Panc1 (cell line): ENCODE measurements at places on chromosomes 12 and 14. TPM values are rescaled to one million over a fixed set of nuclear protein-coding genes. Genes with fewer than 3 reads are reported as not detected.

Gene ABCC9
- 0.03 TPM for total RNA-seq

Gene SERPINA10
- total RNA-seq = 0.03 TPM

Gene PTGES3
- total RNA-seq = 339 TPM

Gene ERO1A
- total RNA-seq = 83.3 TPM

Gene ESR2
- total RNA-seq = not detected

Gene ATP2B1
- 64.5 TPM for total RNA-seq

Gene TRIM9
- total RNA-seq = 0.44 TPM

Gene GPR65
- not detected for total RNA-seq

Gene HCAR1
- total RNA-seq = 0.31 TPM

Gene LYZ
- 1.1 TPM for total RNA-seq
